ENCODE measurements at places on chromosomes 4 and X. TPM values are rescaled to one million over a fixed set of nuclear protein-coding genes. Genes with fewer than 3 reads are reported as not detected.

Gene TEX13D
- total RNA-seq: not detected

Gene CDX4
- total RNA-seq: not detected

Gene ASB9
- total RNA-seq: 1.1 TPM

Gene GPR78
- total RNA-seq: 0.13 TPM

Gene ADH1B
- total RNA-seq: not detected

GRCh38 chrX:51598899-51599298, 19.8 kb downstream of the CENPVL3 start:
- DNase-seq: no peak

- DNase-seq: no peak
These were observed 231.4 kb downstream of the PRDM5 start for GRCh38 chr4:120691106-120691505.

DNA sequence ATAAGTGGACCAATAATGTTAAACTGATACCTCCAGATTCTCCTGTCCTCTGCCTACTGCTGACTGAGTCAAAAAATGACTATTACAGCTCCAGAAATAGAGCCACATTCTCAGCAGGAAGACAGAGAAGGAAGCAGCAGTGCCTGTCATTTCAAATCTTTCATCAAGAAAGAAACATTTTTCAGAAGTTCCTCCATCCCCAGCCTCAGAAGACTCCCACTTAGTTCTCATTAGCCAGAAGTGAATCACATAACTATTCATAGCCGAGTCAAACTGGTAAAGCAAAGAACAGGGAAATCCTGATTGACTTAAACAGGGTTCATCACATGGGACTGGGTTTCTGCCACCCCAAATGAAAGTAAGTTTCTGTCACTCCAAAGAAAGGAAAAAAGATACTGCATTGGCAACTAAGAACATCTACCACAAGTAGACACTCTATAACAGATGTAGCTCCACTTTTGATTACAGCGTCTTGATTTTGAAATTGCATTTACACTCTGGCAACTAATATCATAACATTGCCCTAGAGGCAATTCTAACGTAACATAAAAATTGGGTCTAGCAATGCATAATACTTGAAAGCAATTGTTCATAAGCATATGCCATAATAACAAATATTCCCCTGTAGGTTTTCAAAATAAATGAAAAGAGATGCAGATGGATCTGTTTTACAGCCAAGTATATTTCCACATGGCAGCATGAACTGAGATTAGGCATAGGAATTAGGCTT, 599.8 kb downstream of the GALNTL6 start:
- DNase-seq: no peak

- DNase-seq: peak; percentile 66
These were observed 750 bp downstream of the TMEM129 start for GRCh38 chr4:1720163-1720983.

GRCh38 chr4:54217642-54218495, 11.2 kb upstream of the PDGFRA start:
- DNase-seq: peak; percentile 53

- peak; percentile 65 for DNase-seq
These were observed 31.6 kb upstream of the IRAK1 start for GRCh38 chrX:154051201-154051810.

DNA sequence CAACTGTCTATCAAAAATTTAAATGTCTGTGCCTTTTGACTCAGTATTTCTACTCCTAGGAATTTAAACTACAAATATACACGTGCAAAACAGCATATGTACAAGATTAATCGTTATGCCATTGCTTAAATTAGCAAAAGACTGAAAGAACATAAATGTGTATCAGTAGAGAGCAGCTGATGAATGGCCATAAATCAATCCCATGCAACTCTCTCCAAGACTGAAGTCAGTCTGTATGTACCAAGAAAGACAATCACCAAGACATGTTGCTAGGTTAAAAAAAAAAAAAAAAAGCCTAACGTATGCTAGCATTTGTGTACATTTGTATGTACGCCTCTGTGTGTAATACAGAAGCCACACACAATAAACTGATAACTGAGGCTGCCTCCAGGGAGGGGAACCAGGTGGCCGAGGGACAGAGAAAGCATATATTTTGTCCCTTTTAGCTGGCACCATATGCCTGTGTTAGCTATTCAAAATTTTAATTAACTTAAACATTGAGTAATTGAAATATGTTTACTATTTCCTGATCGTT, 130.7 kb downstream of the SH3KBP1 start:
- DNase-seq: no peak

DNA sequence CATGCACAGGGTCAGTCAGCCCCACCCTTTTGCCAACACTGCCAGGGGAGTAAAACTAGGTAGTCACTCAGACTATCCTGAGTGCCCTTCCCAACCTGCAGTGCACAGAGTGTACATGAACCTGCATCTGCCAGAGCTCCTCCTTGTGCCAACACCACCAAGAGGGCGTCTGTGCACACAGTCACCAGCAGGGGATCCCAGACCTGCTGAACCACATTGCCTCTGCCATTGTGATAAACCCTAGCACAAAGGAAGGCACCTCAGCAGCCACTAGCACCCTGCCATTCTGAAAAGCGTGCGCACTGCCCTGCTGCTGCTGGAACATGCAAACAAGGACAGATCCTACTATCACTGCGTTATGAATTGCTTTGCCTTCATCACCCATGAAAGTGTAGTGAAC, 247.8 kb upstream of the POU3F4 start:
- no peak for DNase-seq

All from activated CD4-positive, alpha-beta memory T cell treated with anti-CD3 and anti-CD28 coated beads, Interleukin-2, amount 10 ng/mL, durations not matched to agents 7 days and 5 days (primary cell).